ENCODE measurements at places on chromosomes 6 and 20. TPM values are rescaled to one million over a fixed set of nuclear protein-coding genes. Genes with fewer than 3 reads are reported as not detected.

DNA sequence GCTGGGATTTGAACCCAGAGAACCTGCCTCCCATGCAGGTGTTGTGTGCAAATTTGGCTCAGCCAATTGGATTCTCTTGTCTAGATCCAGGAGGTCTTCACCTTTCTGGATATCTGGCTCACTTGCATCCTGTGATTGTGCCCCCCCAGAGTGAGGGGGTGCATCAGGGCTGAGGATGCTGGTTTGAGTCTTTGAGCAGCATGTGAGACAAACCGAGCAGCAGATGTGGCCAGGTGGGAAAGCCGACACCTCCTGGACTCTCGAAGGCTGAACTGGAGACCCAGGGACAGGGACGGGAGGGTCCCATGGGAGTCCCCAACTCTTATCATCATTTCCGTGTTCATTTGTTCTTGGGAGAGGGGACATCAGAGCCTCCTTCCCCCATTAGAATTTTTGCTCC, 30.6 kb upstream of the SULF2 start:
- no peaks in the 10 kb centered on the region for H3K36me3 ChIP-seq
- H3K27ac ChIP-seq, result no peak overlapping the region
- no peak overlapping the region for H3K4me3 ChIP-seq
- H3K27me3 ChIP-seq, result no peaks in the 10 kb centered on the region
- H3K4me1 ChIP-seq, result no peaks in the 10 kb centered on the region

GRCh38 chr20:12049125-12049524, 131.4 kb downstream of the BTBD3 start:
- no peaks in the 10 kb centered on the region for H3K27me3 ChIP-seq
- no peak overlapping the region for H3K27ac ChIP-seq
- no peaks in the 10 kb centered on the region for H3K4me1 ChIP-seq
- no peaks in the 10 kb centered on the region for H3K36me3 ChIP-seq
- no peak for DNase-seq
- no peak overlapping the region for H3K4me3 ChIP-seq

GRCh38 chr6:156559162-156559690, 218.0 kb upstream of the ARID1B start:
- H3K27ac ChIP-seq, result no peak overlapping the region
- no peak for DNase-seq
- H3K36me3 ChIP-seq, result no peaks in the 10 kb centered on the region
- H3K27me3 ChIP-seq, result no peaks in the 10 kb centered on the region

TRIM31 gene
- total RNA-seq, result not detected

DNA sequence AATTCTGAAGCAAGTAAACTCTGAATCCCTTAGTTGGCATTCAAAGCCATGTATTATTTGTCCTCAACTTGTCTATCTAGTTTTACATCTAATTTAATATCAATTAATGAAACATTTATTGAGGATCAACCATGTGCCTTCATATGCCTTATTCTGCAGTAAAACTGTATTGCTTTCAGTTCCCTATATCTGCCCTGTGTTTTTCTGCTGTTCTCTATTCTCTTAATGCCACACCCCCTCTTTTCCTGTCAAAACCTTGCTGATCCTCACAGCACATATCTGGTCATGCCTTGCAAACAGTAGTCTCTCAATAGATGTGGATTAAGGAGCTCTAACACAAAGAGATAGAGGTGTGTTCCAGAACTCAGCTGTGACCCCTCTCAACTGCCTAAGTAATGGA, 2.0 kb downstream of the FIG4 start:
- H3K27me3 ChIP-seq, result no peaks in the 10 kb centered on the region
- no peak overlapping the region for H3K27ac ChIP-seq
- peaks cover 13% of the 10 kb centered on the region for H3K4me1 ChIP-seq

DNA sequence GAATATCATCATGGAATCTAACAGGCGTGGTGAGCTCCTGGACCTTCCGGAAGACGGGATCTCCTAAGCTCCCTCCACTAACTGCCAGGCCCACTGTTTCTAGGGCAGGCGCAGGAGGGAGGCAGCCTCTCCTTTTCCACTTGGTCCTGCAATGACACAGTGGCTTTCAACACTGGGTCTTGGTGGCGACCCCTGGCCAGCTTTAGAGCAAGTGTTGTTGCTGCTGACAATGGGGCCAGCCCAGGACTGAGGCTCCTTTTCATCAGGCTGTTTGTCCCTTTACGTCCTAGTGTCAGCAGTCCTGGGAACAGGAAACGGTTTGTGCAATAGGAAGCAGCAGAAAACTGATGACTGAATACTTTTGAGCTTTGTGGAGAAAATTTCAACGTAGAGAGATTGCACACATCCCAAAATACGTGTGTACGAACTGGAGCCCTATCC, 9.7 kb upstream of the QKI start:
- no peaks in the 10 kb centered on the region for H3K4me1 ChIP-seq
- peak overlapping the region; percentile 79 for H3K27ac ChIP-seq
- H3K27me3 ChIP-seq, result no peaks in the 10 kb centered on the region

DNA sequence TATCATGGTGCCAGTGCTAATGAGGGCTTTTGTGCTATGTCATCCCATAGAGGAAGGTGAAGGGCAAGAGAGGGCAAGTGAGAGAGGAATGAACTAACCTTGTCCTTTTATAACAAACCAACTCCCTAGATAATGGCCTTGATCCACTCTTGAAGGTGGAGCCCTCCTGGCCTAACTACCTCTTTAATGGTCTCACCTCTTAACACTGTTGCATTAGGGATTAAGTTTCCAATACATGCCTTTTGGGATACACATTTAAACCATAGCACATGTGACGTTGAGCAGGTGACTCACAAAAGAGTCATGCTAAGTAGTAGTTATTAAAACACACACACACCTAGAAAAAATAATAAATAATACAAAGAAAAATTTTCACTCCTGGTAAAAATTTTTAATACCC, 36.9 kb downstream of the CCN2 start:
- no peaks in the 10 kb centered on the region for H3K27me3 ChIP-seq
- no peaks in the 10 kb centered on the region for H3K4me1 ChIP-seq
- DNase-seq, result no peak
- no peak overlapping the region for H3K27ac ChIP-seq
- H3K36me3 ChIP-seq, result no peaks in the 10 kb centered on the region
- no peak overlapping the region for H3K4me3 ChIP-seq

Data from tibial nerve (tissue), 4 donors.